ENCODE measurements at places on chromosomes 11 and 22.

DNA sequence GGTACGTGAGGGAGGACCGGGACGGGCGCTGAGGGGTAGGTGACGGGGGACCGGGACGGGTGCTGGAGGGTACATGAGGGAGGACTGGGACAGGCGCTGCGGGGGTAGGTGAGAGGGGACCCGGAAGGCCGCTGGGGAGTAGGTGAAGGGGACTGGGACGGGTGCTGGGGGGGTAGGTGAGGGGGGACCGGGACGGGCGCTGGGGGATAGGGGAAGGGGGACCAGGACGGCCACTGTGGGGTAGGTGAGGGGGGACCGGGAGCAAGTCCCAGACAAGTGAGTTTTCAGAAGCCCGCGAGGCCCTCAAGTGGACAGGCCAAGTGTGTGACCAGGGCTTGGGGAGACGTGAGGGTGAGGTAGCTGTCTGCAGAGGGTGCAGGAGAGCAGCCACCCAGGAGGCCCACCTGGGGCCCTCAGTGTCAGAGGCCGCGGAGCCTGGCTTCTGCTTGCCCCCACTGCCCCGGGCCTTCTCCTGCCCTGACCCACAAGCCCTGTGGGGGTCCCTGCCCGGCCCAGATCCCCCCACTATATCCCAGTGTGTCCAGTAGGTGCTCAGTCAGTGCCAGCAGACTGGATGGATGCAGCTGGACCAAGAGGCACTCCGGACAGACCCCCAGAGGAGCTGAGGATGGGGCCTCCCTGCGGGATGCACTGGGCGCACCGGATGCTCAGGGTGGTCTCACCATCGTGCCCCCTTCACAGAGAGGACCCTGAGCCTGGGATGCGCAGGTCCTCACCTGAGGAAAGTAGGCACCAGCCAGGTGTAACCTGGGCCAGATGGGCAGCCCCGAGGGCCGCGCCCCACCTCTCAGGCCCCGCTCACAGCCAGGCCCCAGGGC, 44.2 kb upstream of the TH start:
- DNase-seq: no peak

DNA sequence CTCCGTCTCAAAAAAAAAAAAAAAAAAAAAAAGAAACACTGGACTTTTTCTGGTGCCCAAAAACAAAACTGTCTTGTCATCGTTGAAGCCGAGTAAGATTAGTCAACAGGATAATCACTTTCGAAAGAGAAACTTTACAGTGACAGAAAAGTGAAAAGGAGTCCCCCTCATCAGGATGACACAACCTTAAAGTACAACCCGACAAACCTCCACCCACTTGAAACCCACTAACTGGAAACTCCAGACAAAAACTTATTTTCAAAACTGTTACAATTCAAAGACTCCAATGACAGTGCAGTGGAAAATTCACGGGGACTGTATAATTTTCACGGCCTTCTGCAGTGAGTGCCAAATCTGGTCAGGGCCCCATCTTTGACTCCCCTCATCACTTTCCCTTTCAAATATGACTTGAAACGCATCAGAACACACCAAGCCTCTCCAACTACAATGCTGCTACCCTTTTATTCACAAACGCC, 1.3 kb downstream of the DENND5A start:
- DNase-seq: peak; percentile 77

GRCh38 chr11:85884581-85885021, 29.4 kb downstream of the CCDC83 start:
- DNase-seq: peak; percentile 6

- no peak for DNase-seq
Measured at GRCh38 chr11:21174781-21175180, 505.4 kb downstream of the NELL1 start.

GRCh38 chr22:34814260-34815025, 251.5 kb upstream of the ISX start:
- peak; percentile 36 for DNase-seq

DNA sequence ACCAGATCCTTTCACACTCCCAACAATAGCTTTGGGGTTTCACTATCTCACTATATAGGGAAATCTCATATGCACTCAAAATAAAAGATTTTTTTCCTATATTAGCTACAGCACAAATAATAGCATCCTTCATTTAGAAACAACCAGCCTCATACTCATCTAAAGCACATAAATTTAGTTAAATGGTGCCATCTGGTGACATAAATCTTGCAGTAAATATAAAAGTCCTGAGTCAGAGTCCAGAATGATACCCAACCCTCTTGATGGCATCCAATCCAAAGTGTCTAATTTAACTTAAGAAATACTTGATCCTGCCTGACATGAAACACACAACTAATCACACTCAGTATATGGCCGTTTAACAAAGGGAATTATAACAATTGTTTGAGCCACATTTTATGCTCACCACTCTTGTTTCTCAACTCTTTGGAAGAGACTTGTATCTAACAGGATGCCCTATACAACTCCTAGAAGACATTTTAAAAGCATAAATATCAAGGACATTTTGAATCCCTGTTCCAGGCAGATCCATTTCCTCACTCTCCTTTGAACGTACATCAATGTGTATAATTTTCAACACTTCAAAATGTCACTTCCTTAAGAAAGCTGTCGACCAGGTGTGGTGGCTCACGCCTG, 36.2 kb downstream of the DLG2 start:
- peak; percentile 64 for DNase-seq

DNA sequence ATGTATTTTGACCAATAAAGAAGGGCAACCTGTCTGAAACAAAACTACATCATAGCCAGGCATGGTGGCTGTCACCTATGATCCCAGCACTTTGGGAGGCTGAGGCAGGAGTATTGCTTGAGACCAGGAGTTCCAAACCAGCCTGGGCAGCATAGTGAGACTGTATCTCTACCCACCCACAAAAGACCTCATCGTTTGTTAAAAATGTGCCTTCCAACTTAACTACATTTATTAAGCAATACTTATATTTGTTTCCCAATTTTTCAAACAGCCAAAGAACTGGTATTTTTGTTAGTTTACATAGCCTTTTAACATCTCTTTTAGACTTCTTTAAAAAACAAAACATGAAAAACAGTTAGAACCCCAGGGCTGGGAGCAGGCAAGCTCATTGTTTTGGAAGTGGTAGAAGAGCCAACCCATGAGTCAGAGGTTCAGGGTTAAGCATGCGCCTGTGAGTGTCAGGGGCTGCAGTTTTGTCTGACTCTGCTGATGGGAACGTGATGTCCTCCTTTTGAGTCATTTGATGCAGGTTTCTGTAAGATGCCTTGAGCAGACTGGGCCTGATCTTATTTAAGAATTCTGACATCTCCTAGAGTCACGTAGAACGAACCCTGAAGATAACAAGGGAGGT, 53.9 kb upstream of the CRTAM start:
- DNase-seq: no peak

- no peak for DNase-seq
Measured at GRCh38 chr11:42043312-42043711, 583.9 kb upstream of the LRRC4C start.

GRCh38 chr11:61588728-61589191, 7.9 kb upstream of the SYT7 start:
- DNase-seq: no peak

DNA sequence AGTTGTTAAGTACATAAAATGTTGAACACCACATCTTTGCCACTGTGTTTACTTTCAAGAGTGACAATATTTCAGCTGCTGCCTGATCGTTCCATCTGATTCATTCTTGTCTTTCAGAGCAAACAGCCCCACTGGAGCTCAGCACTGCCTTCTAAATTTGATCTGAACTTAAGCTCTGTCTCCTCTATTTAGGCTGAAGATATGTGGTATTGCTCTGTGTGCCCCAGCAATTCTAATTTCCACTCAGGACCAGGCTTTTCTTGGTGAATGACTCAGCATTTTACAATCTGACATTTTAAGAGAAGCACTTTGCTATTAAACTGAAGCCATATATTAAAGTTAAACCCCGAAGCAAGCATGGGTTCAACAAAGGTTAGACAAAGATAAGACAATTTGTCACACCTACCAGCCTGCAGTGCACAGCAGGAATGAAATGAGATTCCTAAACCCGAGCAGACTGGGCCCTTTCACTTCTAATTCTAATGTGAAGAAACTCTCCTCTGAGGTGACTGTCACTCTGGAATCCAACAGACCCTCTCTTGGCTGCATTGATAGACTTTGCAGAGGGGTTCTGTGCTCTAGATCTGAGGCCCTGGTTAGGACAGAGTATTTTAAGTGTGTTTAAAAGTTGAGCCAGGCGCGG, 41.7 kb upstream of the PLET1 start:
- peak; percentile 73 for DNase-seq

DNA sequence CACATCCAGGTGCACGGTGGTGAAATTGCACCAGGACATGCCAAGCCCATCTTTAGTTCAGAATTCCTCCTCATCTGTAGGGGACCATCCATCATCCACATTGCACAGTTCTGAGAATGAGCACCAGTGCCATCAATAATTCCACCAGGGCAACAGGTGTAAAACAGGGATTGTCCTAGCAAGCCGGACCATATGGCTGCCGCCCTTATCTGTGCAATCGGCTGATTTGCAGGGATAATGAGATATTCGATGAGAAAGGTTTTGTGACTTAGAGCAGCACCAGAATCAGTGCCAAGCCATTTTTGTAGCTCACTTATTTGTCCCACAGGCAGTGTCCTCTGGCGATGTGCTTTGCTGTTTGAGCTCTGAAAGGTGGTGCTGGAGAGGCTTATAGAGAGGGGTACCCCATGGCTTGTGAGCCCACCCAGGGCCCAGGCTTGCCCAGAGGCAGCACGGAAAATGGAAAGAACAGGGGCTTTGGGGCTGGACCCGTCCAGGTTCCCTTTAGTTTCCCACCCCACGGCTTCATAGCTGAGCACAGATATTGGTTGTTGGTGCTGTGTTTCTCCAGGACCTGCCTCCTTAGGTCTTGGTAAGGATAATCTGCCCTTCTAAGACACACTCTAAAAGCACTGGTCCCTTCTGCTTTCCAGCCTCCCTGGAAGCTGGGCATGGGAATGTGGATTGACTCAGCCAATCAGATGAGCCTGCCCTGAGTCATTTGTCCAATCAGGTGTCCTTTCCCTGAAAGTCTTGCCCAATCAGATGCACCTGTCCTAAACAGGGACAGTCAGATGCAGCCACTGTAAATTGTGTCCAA, 84.0 kb upstream of the SHANK2 start:
- DNase-seq: no peak

GRCh38 chr11:107705027-107705426, 6.8 kb downstream of the SLN start:
- no peak for DNase-seq

DNA sequence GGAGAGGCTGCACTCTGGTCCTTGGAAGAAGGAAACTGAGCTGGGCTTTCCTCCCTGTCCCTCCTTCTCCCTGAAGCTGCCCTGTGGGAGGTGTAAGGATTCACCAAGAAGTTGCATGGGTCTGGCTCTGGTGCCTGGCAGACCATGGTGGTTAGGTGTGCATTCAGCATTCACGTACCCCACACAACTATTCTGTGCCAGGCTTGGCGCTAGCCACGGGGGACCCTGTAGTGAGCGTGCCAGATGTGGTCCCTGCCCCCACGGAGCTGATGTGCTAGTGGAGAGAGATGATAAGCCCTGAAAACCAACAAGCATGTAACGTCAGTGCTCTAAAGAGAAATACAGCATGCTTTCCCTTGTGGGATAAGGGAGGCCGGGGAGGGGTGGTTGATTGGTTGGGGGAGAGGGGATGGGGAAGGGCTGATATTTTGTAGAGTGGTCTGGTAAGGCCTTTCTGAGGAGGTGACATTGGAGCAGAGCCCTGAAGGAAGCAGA, 48.9 kb downstream of the CD82 start:
- peak; percentile 87 for DNase-seq

GRCh38 chr11:2348986-2349385, 28.1 kb upstream of the CD81 start:
- DNase-seq: no peak

DNA sequence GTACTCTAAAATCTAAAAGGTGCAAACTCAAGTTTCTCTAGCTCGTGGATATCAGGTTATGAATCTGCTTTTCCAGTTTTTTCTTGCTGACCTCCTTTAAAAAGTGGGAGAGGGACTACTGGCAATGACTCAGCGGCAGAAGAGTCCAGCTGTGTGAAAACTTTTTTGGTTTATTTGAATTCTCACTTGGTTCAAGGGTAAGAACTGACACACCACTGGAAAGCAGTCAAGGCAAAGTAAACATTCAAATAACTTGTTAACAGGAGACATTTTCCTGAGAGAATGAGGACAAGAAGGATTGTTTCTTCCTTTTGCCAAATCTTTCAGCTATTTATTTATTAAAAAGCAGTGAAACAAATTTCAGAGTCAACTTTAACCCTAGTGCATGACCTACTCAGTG, 36.1 kb downstream of the CDON start:
- no peak for DNase-seq

- no peak for DNase-seq
Measured at GRCh38 chr11:132258875-132259274, 888.5 kb downstream of the NTM start.

DNA sequence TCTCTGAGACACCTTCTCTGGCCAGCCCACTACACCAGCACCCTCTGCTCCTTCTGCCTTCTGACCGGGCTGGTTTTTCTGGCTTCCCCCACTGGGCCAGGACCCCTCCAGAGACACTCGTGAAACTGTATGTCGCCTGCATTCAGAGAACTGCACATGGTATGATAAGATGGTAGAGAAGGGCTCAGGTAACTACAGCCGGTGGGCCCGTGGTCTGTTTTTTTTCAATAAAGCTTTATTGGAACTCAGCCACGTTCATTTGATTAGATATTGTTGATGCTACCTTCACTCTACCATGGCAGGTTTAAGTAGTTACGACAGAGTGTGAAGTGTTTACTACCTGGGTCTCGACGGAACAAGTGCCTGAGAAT, 514.0 kb downstream of the TBC1D22A start:
- DNase-seq: no peak

- no peak for DNase-seq
Measured at GRCh38 chr11:69684651-69685050, 9.5 kb upstream of the LTO1 start.

- no peak for DNase-seq
Measured at GRCh38 chr11:63761931-63762653, 6.5 kb downstream of the ZFTA start.
